GM03348 (cell line): ENCODE measurements at places on chromosomes 1 and 21.

- no peak for DNase-seq
These were observed 123.7 kb downstream of the NTNG1 start for GRCh38 chr1:107264561-107264960.

DNA sequence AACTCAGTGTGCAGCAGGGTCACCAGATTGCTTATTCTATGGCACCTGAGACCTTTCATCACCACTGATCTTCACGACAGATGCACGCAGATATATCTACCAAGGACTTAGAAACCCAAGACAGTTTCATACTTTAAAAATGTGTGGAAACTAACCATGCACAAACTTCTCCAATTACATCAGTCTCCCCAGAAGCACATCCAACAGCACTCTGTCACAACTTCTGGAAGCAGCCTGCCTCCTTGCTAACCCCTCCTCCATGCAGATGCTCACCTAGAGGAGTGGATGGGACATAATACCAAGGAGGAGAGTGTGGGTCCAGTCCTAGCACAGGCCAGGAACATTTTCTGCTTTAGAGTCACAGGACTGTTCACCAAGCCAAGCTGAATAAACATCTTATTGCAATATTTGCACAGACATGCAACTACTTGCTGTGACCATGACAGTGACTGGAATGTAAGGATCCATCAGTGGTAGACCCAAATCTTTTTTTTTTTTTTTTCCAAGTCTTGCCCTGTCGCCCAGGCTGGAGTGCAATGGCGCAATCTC lies 69.4 kb downstream of the HIVEP3 start:
- no peak for DNase-seq

DNA sequence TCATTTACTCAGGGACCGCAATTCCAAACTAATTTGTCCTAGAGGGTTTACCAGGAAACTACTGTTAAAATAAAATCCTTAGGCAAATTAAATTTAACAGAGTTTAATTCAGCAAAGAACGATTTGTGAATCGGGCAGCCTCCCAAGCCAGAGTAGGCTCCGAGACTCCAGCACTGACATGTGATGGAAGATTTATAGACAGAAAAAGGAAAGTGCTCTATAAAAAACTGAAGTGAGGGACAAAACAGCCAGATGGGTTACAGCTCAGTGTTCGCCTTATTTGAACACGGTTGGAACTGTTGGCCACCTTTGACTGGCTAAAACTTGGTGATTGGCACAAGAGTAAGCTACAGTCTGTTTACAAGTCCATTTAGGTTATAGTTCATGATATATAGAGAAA lies 35.2 kb upstream of the RCSD1 start:
- DNase-seq: no peak

DNA sequence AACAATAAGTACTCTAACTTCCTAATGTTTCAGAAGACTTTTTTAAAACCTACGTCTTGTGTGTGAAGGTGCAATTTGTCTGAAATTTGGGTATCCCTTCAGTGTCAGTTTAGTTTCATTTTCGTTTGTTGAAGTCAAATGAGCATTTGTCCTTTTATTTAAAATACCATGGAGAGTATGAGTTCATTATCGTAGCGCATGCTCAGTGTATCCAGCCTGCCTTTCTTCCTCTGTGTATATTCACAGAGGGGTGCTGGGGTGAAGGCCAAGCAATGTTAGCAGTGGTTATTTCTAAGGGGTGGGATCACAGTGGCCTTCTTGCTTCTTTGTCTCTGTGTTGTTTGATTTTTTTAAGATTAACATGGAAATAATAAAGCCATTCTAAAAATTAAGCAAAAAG lies 43.2 kb downstream of the CNN3 start:
- DNase-seq: peak; percentile 68

DNA sequence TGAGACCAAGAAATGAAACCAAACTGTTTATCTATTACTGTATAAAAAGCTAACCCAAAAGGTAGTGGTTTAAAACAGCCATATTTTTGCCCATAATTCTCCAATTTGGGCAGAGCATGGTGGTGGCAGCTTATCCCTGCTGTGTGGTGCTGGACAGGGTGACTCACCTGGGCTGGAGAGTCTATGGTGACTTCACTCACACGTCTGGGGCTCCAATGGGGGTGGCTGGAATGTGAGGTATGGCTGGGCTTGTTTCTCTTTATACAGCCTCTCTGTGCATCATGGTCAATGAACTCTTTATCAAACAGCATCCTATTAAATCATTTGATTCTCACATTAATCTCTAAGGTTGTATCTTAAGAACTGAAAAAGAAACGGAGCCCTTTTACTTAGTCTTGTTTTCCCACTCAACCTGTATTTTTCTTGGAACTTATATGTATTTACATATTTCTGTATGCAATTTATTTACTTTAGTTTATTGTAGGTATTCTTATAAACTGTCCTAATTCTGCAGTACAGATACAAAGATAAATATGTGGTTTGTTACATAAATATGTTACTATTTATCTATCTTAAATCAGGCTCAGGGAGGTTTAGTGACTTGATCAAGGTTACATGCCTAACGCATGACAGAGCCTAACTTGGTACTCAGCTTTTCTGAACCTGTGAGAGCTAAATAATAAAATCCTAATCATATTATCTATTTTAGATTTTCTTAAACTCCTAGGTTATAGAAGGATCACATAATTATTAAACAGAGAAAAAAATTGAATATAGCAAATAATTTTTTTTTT lies 37.5 kb upstream of the WLS start:
- peak; percentile 27 for DNase-seq

GRCh38 chr1:46284597-46285564 lies 18.5 kb downstream of the LRRC41 start:
- DNase-seq: no peak

DNA sequence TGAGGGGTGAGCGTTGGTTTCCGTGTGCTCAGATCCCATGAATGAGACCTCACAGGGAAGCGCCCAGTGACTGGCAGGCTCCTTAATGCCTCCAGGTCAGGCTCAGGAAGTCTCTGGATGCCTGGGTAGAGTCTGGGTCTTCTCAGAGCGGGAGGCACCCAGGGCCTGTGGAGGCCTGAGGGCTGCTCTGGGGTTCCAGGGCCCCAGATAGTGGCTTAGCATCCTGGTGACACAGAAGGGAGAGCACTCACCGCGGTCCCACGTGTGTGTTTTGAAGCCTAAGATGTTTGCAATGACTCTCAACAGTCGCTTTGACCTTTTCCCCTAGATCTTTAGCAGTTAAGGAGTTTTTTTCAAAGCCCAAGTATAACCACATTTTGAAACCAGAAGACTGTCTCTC lies 25.0 kb downstream of the PRMT2 start:
- DNase-seq: no peak

GRCh38 chr1:152906023-152906565 lies 2.3 kb upstream of the IVL start:
- peak; percentile 72 for DNase-seq

DNA sequence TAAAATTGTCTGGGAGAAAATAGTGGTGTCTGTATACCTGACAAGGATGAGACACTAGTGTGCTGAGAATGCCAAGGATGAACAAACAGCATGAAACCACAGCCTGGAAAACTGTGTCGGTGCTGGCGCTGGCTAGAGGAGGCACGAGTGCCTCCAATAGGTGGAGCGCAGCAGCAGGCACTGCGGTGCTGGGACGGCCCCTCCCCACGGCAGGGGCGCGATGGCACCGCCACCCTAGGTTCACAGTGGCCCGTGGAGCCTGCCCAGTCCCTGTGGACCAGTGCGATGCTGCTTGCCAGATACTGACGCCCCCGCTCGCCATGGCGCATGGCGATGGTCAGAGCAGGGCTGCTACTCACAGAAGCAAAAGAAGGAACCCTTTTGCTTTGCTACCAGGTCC lies 6.8 kb downstream of the CFAP410 start:
- DNase-seq: no peak

DNA sequence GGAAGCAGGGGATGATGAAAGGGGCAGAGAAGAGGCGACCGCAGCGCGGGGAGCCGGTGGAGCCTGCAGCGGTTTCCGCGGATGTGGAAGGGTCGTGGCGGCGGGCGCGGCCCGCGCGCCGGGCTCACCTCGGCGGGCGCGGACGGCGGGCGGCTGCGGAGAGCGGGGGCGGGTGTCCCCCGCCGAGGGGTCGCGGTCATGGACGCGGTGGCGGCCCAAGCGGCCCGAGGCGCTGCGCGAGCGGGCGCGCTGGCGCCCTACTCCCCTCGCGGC lies 572 bp downstream of the LPGAT1 start:
- DNase-seq: no peak

DNA sequence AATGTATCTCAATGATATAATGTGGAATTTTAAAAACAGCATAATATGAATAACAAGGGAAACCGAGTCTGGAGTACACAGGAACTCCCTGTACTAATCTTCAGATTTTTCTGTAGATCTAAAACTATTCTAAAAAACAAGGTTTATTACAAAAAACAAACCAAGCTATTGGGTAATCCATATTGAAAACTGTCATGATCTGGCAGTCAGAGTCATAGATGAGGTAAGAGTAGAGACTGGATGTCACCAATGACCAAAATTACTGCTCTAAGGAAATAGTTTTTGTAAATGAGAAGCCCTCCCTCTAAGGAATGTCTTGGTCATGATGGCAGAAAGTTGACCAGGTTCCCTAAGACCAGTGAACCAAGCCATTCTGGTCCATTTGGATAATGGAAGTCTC lies 2.4 kb upstream of the SPOCD1 start:
- DNase-seq: no peak

- DNase-seq: no peak
These were observed 26.2 kb downstream of the SMG7 start for GRCh38 chr1:183498342-183498991.

DNA sequence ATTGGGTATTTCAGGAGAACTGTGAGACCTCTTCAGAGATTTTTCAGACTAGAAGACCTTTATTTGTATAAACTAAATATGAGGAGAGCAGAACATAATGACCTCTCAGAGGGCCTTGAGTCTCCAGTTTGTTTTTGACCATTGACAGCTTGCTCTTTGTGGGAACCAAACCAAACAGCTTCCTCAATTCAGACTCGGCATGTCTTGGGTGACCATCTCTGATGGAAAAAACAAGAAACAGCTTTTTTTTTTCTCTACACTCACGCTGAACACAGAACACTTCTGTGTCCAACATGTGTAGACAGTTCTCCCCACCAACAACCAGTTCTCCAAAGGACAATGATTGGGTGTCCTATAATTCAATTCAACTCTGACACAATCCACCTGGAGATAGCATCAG lies 11.5 kb downstream of the ATP1A4 start:
- no peak for DNase-seq

GRCh38 chr1:183090391-183091006 lies 67.3 kb downstream of the LAMC1 start:
- peak; percentile 45 for DNase-seq

DNA sequence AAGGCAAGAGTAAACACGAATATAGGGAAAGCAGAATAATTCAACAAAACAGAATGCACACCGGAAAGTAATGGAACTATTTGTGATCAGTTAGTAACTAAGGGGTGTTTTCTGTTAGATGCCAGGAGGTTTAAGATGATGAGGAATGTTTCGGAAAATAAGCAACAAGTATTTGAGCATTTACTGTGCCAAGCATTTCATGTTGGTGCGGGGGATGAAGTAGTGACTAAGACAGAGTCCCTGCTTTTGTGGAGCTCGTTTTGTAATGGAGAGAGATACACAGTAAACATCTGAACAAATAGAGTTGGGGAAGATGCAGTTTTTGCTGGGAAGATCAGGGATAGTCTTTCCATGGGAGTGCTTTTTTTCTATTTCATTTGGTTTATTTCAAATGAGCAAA lies 78.7 kb downstream of the DYRK1A start:
- peak; percentile 51 for DNase-seq

- DNase-seq: no peak
These were observed 774 bp downstream of the SLC2A7 start for GRCh38 chr1:9025449-9025848.

GRCh38 chr21:41480086-41480690 lies 27.8 kb downstream of the TMPRSS2 start:
- no peak for DNase-seq

DNA sequence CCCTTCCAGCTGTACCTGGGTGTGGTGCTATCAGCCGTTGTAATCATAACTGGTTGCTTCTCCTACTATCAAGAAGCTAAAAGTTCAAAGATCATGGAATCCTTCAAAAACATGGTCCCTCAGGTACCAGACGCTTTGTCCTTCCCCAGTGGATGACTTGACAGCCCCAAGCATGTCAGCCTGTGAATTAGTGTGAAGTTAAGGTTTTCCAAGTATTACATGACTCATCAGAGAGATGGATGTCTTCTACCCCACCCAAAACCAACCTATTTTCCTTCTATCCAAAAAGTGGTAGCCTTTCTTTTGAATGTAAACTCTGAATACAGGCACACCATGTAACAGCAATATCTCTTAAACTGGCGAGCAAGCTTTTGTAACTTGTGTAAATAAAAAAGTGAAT lies 15.1 kb downstream of the ATP1A1 start:
- no peak for DNase-seq

GRCh38 chr1:64199154-64199553 lies 4.3 kb upstream of the UBE2U start:
- peak; percentile 14 for DNase-seq

GRCh38 chr21:33234635-33235520 lies 5.1 kb downstream of the IFNAR2 start:
- DNase-seq: no peak

- DNase-seq: no peak
These were observed 484.5 kb upstream of the DAB1 start for GRCh38 chr1:57908147-57908890.

GRCh38 chr1:39332291-39332690 lies 127.8 kb downstream of the MACF1 start:
- DNase-seq: peak; percentile 9

- no peak for DNase-seq
These were observed 8.8 kb upstream of the ATP13A2 start for GRCh38 chr1:17020502-17020901.

DNA sequence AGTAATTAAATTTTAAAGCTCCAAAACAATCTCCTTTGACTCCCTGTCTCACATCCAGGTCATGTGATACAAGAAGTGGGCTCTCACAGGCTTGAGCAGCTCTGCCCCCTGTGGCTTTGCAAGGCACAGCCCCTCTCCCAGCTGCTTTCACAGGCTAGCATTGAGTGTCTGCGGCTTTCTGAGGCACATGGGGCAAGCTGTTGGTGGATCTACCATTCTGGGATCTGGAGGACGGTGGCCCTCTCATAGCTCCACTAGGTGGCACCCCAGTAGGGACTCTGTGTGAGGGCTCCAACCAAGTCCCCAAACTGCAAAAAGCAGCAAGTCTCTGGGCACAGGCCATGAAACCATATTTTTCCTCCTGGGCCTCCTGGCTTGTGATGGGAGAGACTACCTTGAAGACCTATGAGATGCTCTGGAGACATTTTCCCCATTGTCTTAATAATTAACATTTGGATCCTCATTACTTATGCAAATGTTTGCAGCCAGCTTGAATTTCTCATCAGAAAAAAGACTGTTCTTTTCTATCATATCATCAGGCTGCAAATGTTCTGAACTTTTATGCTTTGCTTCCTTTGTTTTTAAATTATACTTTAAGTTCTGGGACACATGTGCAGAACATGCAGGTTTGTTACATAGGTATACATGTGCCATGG lies 554.1 kb upstream of the OLFM3 start:
- DNase-seq: peak; percentile 13
